ENCODE measurements at places on chromosomes 11 and 22.

DNA sequence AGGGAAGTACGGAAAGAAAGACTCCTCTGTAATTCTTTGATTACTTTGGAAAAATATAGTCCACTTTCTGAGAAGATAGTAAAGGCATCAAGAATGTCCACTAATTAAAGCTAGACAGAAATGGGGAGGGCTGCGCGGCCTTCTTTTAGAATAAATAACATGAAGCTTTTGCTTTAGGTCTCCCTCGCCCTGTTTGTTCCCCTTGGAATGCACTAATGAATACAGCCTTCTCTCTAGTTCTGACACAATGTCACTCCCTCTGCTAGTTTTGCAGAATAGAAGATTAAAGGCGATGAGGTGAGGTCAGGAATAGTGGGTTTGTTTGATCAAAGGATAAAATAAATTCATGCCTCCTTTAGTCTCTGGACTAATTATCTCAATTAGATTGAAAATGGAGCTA lies 543.9 kb downstream of the OPCML start:
- DNase-seq: no peak

DNA sequence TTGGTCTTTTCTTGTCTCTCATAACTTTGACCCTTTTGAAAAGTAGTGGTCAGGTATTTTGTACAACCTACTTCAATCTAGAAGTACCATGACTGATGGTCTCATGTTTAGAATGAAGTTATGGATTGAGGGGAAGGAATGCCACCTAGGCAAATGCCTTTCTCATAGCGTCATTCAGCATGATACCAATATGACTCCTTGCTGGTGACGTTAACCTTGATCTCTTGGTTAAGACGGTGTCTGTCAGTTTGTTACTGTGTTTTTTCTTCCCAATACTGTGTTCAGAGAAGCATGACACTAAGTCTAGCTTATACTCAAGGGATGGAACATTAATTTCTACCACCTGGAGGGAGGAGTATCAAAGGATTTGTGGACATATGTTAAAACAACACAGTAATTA lies 130.9 kb downstream of the KIF18A start:
- DNase-seq: no peak

- DNase-seq: no peak
These were observed 11.4 kb upstream of the ARHGEF17 start for GRCh38 chr11:73296501-73297230.

GRCh38 chr11:75964071-75964470 lies 149.1 kb downstream of the UVRAG start:
- DNase-seq: no peak

DNA sequence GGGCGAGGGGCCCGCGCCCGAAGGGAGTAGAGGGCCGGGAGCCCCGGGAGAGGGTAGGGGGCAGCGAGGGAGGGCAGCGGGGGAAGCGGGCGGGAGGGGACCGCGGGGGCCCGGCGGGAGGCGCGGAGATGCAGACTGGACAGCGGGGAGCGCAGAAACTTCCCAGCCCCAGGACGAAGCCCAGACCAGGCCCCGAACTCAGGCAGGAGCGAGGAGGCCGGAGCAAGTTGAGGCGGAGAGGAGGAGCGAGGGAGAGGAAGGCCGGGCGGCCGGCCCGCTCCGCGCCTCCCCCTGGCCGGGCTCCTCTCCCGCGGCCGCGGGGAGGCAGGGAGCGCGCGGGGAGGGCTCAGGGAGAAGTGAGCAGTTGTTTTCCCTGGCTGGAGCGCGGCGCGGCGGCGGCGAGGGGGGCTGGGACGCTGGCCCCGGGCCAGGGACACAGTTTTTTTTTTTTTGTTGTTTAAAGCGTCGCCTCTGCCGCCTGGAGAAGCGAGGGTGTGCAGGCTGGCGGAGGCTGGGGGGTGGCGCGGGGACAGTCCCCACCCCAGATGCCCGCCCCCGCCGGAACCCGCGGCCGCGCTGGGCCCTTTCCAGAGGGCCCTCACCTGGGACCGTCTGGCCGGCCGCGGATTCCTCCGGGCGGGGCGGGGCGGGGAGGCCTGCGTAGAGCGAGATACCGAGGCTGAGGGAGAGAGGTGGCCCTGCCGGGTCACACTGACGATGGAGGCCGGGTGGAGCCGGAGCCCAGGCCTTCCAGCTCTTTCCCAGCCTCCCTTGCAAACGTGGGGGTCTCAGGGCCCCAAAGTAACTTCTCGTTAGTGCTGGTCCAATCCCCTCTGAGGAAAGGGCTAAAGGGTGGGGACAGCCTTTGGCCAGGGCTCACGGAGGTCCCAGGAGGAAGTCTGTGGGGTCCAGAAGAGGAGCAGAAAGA lies at the start of gene LTBP3:
LTBP3 (minus strand) TSS at position 358 of the 928 bp plus-strand sequence. CDS start 400 bp downstream, outside the sequence.
- peak; percentile 93 for DNase-seq

GRCh38 chr11:119788096-119788883 lies 59.3 kb upstream of the NECTIN1 start:
- DNase-seq: no peak

DNA sequence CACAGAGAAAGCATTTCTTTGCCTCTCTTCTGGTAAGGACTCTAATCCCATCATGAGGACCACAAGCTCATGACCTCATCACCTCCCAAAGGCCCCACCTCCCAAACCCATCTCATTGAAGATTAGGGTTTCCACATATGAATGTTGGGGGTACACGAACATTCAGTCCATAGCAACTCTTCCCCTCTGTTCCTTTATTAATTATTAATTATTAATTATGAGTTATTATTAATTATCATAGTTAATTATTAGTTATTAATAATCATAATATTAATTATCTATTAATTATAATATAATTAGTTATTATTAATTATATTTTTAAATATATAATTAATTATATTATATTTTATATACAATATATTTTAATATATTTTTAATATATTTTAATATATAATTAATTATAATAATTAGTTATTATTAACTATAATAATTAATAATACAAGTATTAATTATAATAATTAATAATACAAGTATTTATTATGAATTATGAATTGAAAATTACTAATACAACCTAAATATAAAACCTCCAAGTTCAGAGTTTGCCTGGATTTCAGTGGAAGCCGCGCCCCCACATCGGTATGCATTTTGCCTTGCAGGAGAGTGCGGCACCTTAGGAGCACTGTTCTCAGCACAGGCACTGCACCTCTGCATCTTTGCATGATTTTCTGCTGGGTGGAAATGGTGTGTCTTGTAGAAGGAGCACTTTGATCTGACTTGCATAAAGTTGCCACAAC lies 128.0 kb upstream of the FGF3 start:
- no peak for DNase-seq

DNA sequence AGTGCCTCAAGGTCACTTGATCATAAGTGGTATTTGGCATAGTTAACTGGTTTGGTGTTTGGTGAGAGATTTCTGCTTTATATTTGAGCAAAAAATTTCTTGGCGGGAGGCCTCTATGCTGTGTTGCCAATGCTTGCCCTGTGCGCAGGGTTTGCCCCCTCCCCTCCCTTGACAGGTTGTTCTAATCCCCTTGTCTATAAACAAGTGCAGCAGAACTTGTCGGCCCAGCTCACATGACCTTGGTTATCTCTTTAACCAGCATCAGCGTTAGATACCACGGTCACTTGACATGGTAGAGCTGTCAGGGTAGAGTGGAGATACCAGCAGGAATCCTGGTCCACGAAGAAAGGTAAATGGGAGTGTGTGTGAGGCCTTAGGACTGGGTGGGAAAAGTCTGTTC lies 35.6 kb downstream of the MARK2 start:
- DNase-seq: no peak

DNA sequence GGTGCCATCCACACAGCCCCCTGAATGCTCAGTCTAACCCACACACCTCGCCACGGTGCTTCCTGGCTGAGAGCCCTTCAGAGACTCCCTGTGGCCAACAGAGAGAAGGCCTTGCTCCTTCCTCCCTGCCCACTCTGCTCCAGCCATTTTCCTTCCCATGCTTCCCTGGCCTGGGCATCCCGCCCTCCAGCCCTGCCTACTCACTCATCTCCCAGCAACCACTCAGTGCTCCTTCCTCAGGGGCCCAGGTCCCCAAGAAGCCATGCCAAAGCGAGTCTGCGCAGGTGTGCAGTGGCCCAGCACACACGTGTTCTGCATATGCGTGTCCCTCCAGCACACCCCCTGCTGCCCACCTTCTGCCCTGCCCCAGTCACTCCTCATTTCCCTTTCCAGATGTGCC lies 56.4 kb downstream of the NECTIN1 start:
- no peak for DNase-seq

DNA sequence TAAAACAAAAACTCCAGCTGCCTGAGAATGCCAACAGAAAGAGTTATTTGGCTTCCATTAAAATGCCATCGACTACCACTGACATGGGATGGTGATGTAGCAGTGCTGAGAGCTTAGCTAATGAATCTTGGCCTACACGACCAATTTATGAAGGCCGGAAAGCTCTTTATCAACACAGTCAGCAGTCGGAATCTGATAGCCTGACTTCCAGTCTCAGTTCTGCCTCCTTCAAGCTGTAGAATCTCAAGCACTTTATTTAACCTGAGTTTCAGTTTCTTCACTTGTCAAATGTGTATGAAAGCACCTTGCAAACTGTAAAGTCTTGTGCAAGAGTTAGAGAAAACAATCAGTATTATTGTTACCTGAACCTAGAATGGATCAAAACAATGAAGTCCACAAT lies 335.7 kb upstream of the NARS2 start:
- DNase-seq: no peak

GRCh38 chr11:48193876-48194275 lies 22.7 kb upstream of the OR4B1 start:
- no peak for DNase-seq

- peak; percentile 45 for DNase-seq
These were observed 32.8 kb downstream of the PITPNB start for GRCh38 chr22:27885977-27886842.

- DNase-seq: no peak
These were observed 274.3 kb downstream of the JRKL start for GRCh38 chr11:96664110-96664509.

DNA sequence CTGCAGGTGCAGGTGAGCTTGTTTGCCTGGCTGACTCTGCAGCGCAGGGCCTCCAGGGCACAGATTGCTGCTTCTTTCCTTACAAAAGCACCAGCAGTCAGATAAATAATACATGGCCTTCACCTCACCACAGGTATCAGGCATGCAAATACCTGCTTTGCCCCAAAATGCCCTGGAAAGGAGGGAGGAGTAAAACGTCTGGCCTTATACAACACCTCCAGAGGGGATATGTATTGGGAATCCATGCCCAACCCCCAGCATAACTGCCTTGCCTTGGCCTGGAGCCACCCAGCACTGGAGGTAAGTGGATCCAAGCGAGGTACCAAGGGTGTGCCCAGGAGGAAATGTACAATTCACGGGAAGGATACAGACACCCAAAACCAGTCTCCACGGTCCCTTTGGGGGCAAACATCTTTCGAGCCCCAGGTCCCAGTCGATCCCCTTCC lies 860 bp downstream of the TMEM184B start:
- DNase-seq: peak; percentile 58

GRCh38 chr22:24181996-24182899 lies 961 bp downstream of the SUSD2 start:
- no peak for DNase-seq

DNA sequence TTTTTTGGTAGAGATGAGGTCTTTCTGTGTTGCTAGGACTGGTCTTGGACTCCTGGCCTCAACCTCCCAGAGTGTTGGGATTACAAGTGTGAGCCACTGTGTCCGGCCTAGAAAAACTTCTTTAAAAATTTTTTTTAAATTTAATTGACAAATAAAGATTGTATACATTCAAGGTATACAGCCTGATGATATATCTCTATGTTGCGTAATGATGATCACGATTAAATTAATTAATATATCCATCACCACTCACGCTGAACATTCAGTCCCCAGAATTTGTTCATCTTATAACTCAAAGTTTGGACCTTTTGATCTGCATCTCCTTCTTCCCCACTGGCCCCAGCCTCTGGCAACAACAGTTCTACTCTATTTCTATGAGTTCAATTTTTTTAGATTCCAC lies 27.2 kb downstream of the VSTM5 start:
- no peak for DNase-seq

DNA sequence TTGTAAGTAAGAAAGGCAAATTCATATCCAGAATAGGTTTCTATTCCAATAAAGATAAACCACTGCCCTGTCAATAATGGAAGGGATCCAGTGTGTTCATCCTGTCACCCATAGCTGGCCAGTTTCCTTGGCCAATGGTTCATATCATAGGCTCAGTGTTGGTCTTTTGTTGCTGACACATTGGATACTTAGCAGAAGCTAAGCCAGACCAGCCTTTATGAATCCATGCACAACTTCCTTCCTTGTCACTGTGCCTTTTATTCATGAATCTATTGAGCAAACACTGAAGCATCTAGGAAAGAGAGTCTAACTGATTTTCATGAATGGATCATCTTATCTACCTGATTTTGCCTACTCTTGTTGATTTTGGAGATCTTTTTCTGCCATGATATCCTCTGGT lies 20.0 kb downstream of the OR2AT4 start:
- DNase-seq: no peak

DNA sequence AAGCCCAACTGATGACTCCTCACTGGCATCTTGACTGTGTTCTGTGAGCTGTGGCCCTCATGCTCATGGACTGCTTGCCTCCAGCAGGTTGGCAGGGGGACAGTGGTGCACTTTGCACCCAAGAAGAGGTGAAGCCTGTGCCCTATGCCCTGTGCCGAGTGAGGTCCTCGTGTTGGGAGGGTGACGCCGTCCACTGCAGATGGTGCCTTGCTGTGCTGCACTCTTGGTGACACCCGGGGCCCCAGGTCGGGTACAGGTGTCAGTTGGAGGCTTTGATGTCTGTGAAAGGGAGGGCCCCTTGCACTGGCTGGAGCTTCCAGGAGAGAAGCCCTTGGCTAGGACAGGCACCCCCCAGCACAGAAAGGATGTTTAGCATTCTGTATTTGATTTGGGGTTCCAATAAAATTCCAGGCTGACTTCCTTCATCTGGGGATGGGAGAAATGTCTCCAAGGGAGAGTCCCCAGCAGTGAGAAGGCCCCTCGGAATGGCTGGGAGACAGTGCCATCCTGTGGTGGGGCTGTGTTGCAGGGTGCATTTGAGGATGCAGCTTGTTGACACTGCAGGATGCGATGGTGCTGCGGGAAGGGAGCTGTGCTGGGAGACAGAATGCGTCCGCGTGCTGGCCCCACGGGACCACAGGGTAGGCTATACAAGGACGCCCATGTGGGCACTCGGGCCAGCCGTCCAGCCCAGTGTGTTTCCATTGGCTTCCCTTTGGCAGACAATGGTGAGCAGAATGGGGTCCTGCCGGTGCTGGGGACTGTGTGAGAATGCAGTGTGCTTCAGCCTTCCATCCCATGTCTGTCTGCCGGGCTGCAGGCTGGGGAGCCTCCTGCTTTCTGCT lies 2.5 kb upstream of the ZDHHC8 start:
- no peak for DNase-seq

GRCh38 chr11:47355283-47356128 lies 3.0 kb upstream of the MYBPC3 start:
- DNase-seq: peak; percentile 98

GRCh38 chr22:47220752-47221151 lies 458.3 kb downstream of the TBC1D22A start:
- no peak for DNase-seq

Data from T47D (cell line).